ENCODE measurements at places on chromosomes 7 and 10.
A peak's percentile ranks its signal among the peaks of the same experiment; 100 is the strongest.

DNA sequence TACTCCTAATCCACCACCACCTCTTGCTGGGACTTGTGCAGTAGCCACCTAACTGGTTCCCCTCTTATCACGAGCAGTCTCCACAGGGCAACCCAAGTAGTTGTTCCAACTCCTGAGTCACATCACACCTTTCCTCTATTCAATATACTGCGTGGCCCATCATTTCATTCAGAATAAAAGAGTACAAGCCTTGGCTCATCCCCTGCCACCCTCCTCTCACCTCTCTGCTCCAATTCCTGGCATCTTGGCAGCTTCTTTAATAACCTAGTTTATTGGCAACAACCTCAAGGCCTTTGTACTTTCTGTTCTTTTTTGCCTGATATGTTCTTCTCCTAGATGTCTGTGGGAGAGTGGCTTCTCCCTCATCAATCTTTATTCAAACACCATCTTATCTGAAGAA is 199.4 kb downstream of the KIAA1217 start:
- no peak overlapping the region for H3K27ac ChIP-seq
- no peaks in the 10 kb centered on the region for H3K36me3 ChIP-seq
- H3K27me3 ChIP-seq = no peaks in the 10 kb centered on the region

DNA sequence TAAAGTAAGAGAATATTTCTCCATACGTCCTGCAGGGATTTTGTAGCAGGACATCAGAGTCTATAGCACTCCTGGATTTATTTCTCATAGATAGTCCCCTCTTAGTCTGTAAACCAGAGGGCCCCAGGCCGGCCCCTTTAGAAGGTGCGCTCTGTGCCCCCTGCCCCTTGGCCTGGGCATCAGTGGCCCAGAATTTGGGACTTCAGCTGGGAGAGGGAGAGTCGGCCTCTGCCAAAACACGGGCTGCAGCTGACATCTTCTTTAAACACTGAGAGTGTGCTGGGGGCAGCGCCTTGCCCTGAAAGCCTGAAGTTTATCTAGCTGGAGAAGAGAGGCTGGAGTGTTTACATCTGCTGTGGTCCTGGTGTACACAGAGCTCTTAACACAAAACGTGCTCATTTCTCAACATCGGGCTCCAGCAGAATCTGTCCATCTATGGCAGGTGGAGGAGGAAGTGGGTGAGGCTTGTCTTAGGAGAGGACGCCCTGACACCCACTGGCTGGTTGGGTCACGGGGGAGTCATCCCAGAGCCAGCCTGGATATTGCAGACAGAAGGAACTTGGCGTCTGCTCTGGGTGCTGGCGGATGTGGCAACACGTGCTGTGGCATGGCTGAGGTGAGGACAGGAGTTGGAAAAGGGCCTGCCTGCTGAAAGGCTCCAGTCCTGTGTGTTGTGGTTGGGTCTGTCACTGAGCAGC is 5.0 kb upstream of the TACR2 start:
- no peak for DNase-seq
- peaks cover 34% of the 10 kb centered on the region for H3K4me1 ChIP-seq
- H3K36me3 ChIP-seq = no peaks in the 10 kb centered on the region
- peak overlapping the region; percentile 8 for H3K4me3 ChIP-seq
- H3K27ac ChIP-seq = peak overlapping the region; percentile 79

DNA sequence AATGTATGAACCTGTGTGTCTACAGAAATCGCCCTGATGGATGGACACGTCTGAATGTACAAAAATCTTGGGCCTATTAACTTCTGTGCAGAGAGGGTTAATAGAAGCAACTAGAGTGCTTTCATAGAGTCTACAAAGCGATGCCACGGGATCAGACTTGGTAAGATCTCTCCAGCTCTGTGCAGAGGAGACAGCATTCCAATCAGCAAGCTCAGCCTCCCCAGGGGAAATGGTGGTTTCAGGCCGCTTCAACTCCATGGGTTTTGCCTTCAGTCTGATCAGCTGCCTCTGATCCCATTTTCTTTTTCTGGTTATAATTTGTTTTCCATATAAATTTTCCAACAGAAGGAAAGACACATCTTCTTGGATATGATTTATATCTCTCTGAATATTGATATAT is 35.1 kb upstream of the COBL start:
- H3K4me1 ChIP-seq = no peaks in the 10 kb centered on the region
- H3K4me3 ChIP-seq = no peak overlapping the region
- H3K27me3 ChIP-seq = no peaks in the 10 kb centered on the region
- no peak for DNase-seq
- H3K36me3 ChIP-seq = no peaks in the 10 kb centered on the region
- no peak overlapping the region for H3K27ac ChIP-seq

- H3K36me3 ChIP-seq = peaks cover 3% of the 10 kb centered on the region
- peaks cover 2% of the 10 kb centered on the region for H3K4me1 ChIP-seq
- no peak overlapping the region for H3K4me3 ChIP-seq
Measured at GRCh38 chr10:93812659-93813338, 55.1 kb downstream of the LGI1 start.
